Muscle of back (tissue), 13 donors: ENCODE measurements at places on chromosomes 5 and 9.

DNA sequence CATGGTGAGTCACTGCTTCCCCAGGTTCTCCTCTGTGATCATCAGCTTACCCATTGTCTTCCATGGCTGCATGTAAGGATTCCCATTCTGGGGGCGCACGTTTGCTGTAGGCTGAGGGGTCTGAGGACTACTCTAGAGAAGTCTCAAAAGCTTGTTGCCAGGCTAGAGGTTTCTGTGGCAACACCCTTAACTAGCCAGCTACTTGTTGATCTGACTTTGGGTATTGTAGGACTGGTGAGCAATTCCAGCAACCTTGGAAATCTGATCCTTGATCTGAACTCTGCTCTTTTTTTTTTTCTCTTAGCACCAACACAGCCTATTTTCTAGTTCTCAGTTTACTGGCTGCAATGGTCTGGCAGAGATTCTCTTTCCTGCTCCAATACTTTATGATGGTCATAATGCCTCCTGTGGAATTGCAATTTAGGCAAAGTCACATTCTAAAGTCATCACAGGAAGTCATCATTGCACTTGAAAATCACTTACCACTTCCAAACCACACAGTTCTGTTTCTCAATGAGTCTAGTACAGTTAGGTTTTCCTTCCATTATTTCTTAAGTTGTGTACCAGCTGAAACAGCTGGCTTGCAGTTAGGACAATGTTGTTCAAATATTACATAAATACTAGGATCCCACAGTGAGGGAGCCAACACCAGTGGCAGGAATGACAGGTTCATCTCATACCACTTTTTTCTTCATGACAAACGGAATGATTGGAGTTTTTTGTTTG lies 110.3 kb downstream of the SLC12A2 start:
- DNase-seq, result no peak

GRCh38 chr5:124236361-124237205 lies 509.9 kb downstream of the ZNF608 start:
- DNase-seq, result no peak

DNA sequence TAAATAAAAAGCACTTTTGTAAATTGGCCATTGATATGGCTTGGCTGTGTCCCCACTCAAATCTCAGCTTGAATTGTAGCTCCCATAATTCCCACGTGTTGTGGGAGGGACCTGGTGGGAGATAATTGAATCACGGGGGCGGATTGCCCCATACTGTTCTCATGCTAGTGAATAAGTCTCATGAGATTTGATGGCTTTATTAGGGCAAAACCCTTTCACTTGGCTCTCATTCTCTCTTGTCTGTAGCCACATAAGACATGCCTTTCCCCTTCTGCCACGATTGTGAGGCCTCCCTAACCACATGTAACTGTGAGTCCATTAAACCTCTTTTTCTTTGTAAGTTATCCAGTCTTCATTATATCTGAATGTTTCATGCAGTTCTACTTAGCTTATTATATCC lies 153.2 kb downstream of the TARS1 start:
- no peak for DNase-seq

DNA sequence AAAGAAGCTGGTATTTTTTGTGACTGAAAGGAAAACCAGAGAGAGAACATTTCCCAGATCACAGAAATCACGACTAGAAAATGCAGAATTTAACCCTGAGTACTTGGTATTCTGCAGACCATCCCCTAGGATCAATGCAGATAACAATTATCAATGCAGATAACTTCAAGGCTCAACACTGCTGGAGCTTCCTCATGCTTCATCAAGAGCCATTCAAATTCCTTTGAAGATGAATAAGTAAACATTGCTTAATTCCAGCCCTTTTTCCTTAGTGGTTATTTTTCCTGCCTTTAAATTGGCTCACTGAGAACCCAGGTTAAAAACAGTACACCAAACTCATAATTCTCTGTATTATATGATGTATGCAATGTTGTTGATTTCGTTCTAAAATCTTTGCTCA lies 370.1 kb upstream of the TLE4 start:
- no peak for DNase-seq
